Heart right ventricle (tissue), 16 donors: ENCODE measurements at places on chromosomes 5 and 9. TPM values are rescaled to one million over a fixed set of nuclear protein-coding genes. Genes with fewer than 3 reads are reported as not detected.

DNA sequence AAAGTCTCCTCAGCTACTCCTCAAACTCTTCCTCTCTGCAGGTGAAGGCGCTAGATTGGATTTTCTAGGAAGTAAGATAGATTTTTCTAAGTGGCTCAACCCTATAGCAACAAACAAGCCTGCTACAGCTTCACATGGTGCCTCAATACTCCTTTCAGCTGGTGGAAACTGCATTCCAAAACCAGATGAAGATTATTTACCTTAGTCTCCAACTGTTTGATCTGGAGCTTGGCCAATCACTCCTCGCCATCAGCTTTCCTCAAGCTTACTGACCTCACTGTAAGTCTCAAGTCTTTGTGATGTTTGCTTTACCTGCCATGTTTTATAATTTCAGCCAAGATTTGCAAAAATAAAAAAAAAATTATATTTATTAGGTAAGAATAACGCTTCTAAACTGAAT is 622.4 kb downstream of the CHSY3 start:
- DNase-seq, result no peak

GRCh38 chr5:72623936-72624335 is 116.7 kb upstream of the ZNF366 start:
- no peak for DNase-seq

DNA sequence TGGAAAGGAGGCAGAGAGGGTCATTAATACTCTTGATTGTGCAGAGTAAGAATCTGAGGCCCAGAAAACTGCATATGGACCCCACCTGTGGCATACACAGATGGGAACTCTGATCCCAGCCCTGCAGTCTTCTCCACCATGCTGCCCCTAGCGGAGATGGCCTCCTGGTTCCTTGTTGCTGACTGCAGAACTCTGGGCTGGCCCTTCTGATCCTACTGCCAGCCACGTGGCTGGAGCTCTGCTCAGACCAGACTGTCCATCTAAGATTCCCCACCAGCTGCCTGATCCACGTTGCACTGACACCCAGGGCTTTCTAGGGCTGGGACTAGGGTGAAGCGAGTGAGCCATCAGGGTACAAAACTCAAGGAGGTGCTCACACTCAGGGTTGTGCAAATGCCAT is 245.7 kb upstream of the NR4A3 start:
- no peak for DNase-seq

DNA sequence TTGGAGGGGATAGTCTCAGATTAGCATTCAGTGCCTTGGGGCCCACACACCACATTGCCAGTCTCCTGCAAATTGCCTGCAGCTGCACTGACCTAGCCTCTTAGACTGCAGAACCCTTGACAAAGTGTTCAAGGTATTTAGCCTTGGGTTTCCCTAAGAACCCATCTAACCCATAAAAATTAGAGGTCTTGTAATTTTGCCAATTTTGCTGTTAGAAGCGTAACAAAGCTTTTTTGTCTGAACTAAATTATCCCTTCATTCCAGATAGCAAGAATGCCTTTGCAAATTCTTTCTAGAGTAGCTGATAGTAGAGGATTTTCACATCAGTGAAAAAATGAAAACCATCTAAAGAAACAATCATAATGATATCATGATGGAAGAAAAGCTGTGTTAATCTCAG is 74.0 kb upstream of the CCNG1 start:
- DNase-seq, result no peak

DNA sequence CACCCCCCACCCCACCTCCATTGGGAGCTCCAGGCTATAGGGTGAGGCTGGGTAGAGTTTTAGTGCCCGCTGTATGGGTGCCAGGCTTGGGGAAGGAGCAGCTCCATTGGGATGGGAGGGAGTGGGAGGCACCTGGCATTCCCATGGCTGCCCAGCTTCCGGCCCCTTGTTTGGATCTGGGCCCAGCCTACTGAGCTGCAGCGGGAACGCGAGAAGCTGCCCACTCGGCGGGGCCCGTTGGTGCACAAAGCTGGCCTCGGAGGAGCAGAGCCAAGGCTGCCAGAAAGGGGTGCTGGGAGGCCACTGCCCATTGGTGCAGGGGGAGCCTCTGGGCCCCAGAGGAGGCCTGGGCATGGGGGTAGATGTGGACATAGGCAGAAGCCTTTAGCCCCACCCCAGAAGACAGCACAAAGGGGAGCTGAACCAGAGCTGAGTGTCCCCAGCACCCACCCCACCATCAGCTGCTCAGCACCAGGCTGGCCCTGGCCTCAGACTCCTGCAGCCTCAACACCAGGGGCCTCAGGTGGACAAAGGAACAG is 4.4 kb downstream of the LCN9 start:
- DNase-seq, result no peak

DNA sequence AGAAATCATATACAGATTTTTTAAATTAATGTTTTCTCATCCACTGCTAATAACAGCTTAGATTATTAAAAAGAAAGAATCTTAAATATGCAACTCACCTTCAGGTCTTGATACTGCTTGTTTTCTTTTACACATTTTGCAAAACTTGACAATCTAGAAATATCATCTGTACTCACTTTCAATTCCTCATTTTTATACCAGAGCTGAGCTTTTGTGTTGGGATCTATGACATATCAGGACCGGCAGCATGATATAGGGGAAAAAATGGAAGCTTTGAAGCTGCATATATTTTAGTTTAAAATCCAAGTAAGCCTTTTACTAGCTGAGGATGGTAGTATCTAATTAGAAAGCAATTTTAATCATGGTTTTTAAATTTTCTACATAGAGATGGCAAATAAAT is 75.7 kb upstream of the SMARCA2 start:
- DNase-seq, result no peak

Gene MYOZ3
- 5.8 TPM for total RNA-seq

DNA sequence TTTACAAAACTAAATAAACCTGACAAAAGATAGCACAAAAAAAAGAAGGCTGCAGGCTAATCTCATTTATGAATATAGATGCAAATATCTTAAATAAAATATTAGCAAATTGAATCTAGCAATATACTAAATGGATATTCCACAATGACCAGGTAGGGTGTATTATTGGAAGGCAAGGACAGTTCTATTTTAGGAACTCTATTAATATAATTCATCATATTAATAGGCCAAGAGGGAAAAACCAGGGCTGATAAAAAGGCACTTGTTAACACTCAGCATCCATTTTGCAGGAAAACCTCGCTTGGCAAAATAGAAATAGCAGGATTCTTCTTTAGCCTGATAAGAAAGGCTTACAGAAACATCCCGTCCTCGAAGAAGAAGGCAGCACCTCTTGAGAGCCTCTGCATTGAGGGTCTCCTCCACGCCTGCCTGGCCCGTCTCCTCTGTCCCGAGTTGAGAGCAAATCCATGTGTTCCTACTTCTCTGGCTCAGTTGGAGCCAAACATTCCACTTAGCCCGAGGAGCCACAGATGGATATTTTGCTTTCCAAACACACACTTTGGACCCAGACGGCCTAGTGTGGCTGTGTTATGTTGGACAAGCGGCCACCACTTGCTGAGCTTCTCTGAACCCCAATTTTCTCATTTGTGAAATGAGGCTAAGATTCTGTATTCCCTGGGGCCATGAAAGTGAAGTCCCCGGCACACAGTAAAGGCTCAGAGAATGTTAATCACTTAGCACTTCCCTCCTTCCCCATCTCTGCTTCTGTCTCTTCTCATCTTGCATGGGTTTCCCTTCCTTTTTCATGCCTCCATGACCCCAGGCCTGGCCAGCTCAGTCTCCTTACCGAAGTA is 181.8 kb upstream of the MVB12B start:
- DNase-seq, result no peak

Gene TNFSF8
- total RNA-seq, result 1.3 TPM

Gene KIF4B
- total RNA-seq, result 0.11 TPM

Gene SYK
- 2.6 TPM for total RNA-seq

Gene TEK
- total RNA-seq, result 18.8 TPM

DNA sequence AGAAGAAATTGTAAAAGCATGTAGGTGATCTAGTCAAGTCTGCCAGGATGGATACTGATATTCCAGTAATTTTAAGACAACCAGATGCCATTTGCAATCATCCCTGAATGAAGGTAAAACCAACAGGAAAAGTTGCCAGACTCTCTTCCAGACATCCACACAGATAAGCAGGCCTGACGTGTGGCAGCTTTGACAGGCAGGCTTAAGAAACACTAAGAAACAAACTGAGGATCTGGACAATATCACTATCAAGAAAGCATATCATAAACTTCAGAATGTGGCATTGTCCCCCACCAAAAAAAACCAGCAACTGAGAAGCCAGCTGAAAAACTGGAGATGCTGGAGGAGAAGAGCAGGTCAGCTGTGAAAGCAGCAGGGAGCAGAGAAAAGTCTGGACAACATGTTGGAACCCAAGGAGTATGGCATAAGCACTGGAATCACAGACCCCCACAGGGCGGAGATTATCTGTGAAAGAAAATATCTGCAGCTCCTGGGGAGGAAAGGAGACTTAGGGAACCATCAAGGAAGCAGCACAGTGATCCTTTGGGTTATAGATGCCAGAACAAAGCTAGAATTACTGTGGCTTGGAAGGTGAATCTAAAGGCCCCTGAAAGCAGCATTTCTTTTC is 307.0 kb downstream of the CWC27 start:
- DNase-seq, result no peak

Gene CDHR2
- not detected for total RNA-seq
